ENCODE measurements at places on chromosomes 1 and 21.

DNA sequence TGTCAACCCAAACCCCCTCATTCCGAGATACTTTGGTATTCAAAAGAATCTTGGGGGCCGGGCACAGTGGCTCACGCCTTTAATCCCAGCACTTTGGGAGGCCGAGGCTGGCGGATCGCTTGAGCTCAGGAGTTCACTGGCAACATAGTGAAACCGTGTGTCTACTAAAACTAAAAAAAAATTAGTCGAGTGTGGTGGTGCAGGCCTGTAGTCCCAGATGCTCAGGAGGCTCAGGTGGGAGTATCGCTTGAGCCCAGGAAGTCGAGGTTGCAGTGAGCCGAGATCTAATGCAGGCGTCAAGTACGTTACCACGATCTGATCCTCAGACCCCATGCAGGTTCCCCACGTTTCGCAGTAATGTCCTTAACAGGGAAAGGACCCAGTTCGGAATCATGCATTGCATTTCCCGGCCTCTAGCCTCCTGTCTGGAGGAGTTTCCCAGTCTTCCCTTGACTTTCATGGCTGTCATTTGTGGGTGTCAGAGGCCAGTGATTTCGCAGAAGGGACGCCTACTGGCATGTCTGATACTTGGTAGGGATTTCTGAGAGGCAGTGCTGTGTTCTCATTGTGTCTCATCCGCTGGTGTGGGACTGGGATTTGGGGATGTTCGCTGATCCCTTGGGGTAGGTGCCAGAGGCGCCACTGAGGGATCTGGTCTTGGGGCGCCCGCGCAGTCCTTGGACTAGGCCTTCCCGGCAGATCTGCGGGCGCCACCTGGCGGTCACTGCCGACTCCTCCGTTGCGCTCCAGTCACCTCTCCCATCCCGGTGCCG, 39.3 kb upstream of the HMGN1 start:
- peak; percentile 74 for DNase-seq

DNA sequence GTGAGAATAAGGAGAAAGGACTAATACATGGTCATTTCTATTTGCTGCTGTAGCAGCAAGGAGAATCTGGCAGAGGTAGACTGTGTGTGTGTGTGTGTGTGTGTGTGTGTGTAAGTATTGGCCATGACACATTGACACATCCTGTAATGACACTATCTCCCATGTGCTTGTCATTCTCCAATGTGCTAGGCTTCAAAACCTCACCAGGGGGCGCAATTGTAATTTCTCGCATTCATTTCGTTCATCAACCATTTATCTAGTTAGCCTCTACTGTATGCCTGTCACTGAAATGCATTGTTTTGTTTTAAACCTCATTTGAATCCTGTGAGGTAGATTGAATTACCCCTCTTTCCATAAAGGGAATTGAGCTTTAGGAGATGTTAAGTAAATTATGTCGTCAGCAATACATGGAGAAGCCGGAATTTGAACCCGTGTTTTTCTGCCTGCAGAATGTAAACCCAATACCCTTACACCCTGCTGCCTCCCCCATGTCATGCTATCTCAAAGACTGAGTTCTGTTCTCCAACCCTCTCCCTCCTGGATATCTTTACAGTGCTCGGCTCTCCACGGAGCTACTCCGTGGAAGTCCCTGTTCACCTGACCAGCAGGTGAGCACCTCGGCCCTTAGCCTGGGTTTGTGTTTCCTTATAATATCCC, 100.8 kb downstream of the UCK2 start:
- DNase-seq = peak; percentile 44

- no peak for DNase-seq
Measured at GRCh38 chr1:41456847-41457540, 27.5 kb downstream of the EDN2 start.

GRCh38 chr1:17274186-17275170, 25.6 kb downstream of the PADI3 start:
- DNase-seq = no peak

- no peak for DNase-seq
Measured at GRCh38 chr1:100443811-100444571, 91.7 kb downstream of the CDC14A start.

GRCh38 chr1:24912376-24913273, 17.5 kb downstream of the RUNX3 start:
- DNase-seq = no peak

GRCh38 chr1:186978596-186979556, 150.1 kb downstream of the PLA2G4A start:
- no peak for DNase-seq

DNA sequence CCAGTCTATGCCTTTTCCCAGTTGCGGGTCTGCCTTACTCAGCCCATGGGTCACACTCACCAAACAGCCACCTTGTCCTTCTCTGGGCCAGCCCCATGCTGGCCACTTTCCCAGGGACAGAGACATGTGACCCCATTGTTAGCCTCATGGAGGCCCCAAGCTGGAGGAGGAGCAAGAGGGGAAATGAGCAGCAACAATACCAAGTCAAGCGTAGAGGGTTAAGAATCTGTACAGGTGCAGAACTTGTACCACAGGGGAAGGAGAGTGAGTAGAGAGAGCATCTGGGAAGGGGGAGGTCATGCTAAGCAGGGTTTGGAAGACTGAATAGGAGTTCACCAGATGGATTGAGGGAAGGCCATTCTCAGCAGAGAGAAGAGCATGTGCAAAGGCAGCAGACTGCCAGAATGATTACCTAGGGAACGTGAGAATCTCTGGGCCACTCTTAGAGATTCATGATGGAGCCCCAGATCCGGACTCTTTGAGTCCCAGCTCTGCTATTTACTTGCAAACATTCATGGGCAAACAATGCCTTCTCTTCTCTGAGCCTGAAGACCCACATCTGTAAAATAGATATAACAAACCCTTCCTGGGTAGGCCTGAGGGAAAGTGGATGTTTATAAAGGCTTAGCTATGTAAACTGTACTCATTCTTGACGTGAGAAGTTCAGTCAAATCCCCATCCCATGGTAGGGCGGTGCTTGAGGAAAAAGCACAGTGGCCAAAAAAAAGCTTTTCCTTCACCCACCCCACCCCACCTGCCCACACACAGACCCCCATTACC, 2.8 kb upstream of the SLC2A1 start:
- DNase-seq = no peak

DNA sequence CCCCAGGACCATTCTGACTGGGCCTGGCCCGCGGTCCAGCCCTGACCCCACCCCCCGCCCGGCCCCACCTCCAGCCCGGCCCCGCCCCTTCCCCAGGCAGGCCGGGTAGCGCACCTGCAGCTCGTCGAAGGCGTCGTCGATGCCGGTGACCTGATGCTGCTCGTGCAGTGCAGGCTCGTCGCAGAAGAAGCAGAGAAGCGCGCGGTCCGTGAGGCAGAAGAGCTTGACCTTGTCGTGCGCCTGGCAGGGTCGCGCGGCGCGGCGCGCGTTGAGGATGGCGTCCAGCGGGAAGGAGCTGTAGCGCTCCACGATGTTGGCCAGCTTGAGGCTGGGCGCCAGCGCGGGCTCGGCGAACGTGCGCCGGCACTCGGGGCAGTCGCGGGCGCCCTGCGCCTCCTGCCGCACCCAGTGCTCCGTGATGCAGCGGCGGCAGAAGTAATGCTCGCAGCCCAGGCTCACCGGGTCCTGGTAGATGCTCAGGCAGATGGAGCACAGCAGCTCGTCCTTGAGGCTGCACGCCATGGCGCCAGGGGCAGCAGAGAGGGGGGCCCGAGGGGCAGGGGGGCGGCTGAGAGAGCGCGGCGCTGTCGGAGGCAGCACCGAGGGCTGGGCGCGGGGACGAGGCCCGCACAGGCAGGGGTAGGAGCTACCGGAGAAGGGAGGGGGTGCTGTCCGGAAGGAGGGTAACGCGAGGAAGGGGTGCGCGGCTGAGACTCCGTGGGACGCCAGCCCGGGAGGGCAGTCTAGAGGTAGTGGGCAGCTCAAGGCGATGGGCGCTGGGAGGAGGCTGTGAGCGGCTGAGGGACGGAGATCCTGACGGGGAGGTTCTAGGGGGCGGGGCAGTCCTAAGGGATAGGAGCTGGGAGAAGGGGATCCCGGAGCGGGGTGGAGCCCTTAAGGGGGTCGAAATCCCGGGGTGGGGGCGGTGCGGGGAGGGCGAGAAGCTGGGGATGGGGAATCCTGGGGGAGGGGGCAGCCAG, 642 bp downstream of the TRIM62 start:
- no peak for DNase-seq

DNA sequence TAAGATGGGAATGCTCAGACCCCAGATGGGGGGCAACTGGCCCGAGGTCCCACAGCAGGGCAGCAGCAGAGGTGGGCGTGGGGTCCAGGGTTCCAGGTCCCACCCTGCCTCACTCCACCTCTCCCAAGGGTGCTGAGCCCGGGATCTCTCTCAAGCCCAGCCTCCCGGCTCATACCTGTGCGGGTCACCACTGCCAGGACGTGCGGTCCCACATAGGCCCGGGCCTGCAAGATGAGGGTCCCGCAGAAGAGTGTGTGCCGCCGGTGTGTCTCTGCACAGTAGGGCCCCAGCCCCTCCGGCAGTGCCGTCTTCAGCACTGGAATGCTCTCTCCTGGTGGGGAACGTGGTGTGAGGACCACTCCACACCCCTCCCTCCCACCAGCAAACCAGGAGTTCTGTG, 14.9 kb downstream of the ATP13A2 start:
- DNase-seq = no peak

DNA sequence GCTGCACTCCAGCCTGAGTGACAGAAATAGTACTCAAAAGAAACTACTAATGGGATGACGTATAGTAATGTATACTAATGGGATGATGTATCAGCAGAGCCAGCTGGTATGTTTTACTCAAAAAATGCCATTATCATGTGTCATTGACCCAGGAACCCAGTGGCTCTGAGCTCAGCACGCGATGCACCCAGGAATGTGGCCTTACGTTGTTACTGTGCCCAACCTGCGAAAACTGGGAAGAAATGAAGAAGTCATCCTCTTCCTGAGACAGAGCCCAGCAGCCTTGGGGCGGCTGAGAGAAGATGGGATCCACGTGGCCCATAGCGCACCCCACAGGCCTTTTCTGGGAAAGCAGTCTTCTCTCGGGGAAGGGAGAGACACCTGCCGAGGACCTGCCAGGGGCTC, 8.8 kb downstream of the UBE2J2 start:
- no peak for DNase-seq

Measured in NCI-H187 (cell line).